ENCODE measurements at places on chromosomes 3 and 15. TPM values are rescaled to one million over a fixed set of nuclear protein-coding genes. Genes with fewer than 3 reads are reported as not detected.
A peak's percentile ranks its signal among the peaks of the same experiment; 100 is the strongest.

REC114 gene
- 0.15 TPM for polyA plus RNA-seq

- no peak for DNase-seq
These were observed 597.5 kb upstream of the ROBO2 start for GRCh38 chr3:76442374-76442915.

DNA sequence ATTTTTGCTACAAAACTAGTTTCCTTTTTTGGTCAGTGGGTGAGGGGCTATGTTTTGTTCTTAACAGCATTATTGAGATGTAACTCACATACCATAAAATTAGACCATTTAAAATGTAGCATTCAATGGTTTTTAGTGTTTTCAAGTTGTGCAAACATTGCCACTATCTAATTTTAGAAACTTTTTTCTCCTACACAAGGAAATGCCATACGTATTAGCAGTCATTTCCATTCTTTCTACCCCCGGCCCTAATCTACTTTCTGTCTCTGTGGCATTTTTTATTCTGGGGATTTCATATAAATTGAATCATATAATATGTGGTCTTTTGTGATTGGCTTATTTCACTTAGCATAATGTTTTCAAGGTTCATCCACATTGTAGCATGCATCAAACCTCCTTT is 55.0 kb upstream of the TIPARP start:
- no peak for DNase-seq

DNA sequence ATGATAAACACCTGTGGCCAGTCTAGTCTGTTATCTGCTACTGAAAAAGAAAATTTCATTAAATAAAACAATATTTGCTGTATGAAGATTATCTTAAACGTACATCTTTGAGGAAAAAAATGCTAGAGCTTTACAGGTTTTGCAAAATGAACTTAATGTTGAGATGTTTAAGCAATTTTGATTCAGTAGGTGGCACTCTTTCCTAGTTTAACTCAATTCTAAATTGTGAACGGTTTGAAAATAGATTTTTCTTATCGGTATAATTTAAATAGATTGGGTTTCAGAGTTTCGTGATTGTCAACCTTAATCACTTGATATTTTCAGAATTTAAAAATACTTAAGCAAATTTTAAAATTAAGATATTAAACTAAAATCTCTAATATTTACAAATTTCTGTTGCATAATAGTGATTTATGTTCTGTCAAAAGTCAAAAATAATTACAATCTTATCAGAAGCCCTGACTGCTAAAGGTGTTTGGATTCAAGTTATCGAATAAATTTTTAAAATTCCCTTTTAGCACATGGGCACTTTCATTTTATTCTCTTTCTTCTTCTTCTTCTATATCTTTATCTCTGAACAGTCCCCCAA is 7.0 kb upstream of the RNF111 start:
- no peak for DNase-seq

DNA sequence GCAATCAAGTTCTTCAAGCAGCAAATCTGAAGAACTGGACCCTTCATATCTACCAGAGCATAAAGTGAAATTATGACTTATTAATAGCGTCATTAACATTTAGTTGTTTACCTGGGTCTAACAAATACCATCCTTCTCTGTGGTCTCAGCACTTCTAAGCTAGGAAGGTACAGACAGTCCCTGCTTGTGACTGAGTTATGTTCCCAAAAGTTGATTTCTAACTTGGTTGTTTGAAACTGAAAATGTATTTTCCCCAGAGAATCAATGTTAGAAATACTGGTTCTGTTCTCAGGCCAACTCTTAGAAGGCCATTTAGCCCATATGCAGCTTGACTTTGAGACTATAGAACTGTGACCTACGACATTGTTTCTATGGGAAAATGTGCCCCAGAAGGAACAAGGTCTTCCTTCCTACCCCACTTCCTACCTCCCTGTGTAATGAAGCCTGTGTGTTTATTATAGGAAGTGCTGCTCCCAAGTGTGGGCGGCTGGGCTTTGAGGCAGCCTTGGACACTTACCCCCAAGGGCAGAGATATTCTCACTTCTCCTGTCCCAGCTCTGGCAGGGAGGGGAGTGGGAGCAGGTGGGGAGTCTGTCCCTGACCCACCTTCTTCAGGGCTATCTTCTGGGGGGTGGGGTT is 12.2 kb upstream of the MAPK6 start:
- peak; percentile 49 for DNase-seq

DNA sequence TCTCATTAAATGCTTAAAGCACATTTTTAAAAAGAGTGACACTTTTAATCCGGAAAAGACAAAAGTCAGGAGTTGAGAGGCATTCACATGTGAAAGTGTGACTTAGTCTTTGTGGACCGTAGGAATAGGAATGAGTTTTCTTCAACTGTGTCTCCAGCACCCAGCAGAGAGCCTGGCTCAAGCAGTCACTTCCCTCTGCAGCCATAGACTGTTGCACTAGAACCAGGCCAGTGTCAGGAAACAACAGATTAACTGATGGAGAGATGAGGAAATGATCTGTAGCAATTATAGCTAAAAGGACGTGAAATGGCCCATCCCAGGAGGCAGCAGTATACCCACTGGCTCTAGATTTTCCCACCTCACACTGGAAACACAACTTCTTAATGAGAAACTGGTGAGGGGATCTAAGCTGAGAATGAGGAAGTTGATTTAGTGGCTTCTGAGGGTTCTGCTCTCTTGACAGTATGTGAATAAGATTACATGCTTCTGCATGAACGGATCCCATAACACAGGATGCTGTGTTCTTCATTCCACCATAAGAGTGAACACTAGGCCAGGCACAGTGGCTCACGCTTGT is 19.8 kb downstream of the CFAP92 start:
- no peak for DNase-seq

All from large intestine (tissue), 12 donors.